ENCODE measurements at places on chromosomes 4 and X.

- DNase-seq = peak; percentile 51
These were observed 174.1 kb downstream of the RBMX2 start for GRCh38 chrX:130575831-130576389.

- DNase-seq = no peak
These were observed 39.3 kb downstream of the NSUN7 start for GRCh38 chr4:40789031-40789430.

GRCh38 chr4:147378780-147379179 lies 102.1 kb upstream of the EDNRA start:
- DNase-seq = no peak

DNA sequence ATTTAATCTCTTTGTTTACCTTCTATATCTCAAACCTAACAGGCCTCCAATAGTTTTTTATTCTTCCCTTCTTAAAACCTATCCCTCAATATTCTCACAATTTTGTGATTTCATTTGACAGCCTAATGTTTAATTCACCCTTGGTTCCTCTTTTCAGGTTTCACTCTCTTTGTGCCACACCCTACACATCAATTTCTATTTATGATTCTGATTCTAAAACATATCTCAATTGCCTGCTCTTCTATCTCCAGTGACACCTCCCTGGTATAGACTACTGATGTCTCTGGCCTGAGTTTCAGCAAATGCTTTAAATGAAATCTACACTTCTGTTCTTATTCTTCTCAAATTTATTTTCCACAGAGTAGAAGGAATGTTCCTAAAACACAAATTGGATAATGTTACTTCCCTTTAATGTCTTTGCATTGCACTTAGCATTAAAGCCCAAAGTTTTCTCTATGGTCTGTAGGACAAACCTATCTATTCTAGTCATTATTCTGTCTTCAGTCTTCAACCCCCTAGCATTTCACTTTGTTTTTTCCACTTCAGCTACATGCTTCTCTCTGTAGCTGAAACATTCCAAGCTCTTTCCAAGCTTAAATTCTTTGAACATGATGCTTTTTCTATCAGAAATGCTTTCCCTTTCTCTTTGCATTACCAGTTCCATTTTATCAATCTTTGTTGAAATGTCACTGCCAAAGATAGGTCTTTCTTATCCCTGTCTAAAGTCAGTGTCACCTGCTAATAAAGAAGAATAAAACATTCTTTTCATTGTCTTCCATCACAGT lies 622.0 kb downstream of the CENPC start:
- no peak for DNase-seq

DNA sequence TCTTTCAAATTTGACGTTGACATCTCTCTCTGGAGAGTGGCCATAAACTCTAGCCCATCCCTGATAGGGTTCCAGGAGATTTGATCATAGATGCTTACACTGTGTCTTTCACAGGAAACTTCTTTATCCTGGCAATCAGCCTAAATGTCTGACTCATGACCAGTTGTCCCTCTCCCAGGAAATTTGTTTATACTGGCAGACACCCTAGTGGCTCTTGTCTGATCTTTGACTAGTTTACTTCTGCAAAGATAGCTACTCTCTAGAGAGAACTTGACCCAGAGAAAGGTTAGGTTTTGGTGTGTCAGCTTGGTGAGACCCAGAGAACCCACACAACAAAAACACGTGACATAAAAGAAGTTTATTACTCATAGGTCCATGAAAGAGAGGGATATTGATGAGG lies 509.8 kb downstream of the CENPC start:
- no peak for DNase-seq

- no peak for DNase-seq
These were observed 630.1 kb downstream of the STIM2 start for GRCh38 chr4:27490766-27491165.

DNA sequence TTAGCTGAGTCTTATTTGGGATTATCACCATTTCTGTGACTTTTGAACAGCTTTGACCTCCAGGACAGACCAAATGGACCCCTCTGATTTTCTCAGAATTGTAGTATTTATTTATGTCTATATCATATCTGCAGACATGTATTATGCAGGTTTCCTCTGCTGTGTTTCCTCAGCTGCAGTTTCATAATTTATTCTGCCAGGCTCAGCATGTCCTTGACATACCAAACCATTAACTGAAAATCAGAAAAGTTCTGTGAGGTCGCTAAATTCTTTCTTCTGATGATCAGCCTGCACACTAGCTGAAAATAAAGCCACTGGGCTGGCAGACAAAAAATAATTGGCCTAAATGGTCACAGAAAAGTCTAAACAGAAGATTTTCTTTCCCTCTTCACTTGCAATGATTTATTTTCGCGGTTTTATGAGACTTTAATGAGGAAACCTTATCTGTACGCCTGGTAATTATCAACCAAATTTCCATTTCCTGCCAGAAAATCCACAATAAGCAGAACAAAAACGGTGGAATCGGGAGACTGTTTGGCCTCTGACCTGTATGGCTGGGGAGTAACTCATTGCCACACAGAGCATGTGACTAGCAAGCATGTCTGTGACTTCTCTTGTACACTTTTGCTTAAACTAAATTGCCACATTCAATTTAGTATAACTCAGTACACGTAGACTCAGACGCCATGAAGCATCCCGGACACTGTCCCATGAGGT lies 150.9 kb downstream of the ENPP6 start:
- no peak for DNase-seq

- DNase-seq = no peak
These were observed 349.2 kb downstream of the IQCM start for GRCh38 chr4:149466446-149466845.

DNA sequence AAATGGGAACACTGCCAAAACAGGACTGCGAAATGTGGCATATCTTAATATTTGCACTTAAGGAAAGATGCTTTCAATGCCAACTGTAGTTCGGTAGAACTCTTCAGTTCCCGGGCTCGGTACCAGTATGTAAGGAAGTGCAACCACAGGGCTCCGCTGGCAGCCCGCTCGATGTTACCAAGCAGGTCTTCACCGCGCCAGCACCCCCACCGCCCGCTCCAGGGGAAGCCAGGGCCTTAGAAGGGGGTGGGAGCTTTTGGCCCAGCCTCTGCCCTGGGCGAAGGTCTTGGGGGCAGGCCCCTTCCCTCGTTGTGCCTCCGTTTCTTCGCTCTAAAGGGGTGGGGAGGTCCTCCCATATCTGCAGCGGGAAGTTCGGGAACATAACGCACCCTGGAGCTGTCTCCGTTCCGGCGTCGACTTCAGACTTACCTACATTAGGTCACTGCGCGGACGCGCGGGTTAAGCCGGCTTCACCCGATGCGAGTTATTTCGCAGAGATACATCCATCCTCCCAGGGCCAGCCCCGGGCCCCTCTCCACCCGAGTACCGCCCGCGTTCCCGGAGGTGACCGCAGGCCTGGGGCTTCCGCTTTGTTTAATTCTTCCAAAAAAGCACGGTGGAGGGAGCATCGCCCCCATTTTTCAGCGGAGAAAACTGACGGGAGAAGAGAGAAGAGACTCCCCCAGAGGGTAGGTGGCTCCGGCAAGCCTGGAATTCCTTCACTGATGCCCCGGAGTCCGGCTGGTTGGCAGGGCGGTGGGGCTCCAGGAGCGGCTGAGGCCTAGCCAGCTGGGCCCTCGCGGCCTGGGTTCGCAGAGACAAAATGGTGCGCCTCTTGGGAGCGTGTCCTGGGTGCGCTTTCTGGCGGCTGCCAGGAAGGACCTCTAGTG lies 1.0 kb upstream of the HMX1 start:
- DNase-seq = no peak

- DNase-seq = no peak
These were observed 42.0 kb downstream of the PHKA2 start for GRCh38 chrX:18941896-18942295.

- DNase-seq = no peak
These were observed 22.2 kb downstream of the PDGFC start for GRCh38 chr4:156949373-156949814.

DNA sequence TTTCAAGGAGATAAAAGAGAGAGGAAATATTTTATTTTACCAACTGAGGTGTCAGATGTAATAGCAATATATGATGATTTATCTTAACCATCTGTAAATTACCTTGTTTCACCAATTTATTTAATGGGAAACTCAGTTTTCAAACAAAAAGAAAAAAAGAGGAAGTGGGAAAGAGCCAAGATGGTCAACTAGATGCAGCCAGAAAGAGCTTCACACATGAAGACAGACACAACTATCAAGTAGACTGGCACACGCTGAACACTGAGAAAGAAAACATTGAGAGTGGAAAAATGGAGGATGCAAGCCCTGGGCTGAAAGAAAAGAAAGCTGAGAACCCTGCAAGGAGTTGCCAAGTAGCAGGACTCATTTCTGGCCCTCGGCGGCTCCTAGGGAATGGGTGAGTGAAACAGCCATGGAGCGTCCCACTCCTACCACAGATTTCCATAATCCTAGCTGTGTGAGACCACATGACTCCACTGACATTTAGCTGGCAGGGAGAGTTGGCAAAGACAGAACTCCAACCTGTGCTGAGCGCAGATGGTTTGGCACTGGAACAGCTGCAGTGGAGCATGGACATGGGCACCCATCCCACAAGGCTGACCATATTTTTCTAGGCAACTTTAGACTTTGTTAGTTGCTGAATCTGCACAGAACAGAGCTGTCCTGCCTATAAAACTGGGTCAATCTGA lies 409.3 kb downstream of the FAM47B start:
- DNase-seq = no peak

DNA sequence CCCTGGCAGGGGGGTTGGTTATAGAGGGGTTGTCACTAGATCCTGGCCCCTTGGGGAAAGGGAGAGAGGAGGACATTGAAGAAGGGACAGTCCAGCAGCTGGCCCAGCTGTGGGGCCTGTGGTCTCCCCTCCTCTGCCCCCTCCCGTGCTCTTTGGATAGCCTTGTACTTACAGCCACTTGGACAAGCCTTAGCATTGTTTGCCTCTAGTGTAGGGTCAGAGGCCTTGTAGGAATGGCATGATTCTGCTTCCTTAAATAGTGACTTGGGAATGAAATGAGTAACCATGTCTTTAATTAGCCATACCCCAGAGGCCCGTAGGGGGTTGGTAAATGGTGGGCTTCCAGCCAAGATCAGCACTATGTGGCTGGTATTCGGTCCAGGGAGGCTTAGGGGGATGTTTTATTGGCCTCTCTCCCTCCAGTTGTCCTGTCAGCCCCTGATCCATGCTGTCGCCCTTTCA lies 230.6 kb downstream of the PTTG2 start:
- DNase-seq = no peak

- DNase-seq = no peak
These were observed 5.2 kb downstream of the APLN start for GRCh38 chrX:129649268-129650182.

DNA sequence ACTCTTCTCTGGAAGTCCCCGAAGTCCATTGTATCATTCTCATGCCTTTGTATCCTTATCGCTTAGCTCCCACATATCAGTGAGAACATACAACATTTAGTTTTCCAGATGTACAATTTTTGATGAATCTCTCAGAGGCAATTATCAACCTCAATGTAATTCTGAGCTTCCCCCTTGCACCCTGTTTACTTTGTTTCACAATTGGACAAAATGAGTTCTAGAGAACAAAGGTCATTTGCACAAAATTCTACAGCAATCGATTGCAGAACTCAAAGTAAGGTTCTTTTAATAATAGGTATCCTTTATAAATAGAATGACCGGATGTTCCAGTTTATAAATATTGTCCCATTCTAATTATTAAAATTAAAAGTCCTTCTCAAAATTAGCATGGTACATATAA lies 79.3 kb downstream of the SLC16A2 start:
- DNase-seq = no peak

DNA sequence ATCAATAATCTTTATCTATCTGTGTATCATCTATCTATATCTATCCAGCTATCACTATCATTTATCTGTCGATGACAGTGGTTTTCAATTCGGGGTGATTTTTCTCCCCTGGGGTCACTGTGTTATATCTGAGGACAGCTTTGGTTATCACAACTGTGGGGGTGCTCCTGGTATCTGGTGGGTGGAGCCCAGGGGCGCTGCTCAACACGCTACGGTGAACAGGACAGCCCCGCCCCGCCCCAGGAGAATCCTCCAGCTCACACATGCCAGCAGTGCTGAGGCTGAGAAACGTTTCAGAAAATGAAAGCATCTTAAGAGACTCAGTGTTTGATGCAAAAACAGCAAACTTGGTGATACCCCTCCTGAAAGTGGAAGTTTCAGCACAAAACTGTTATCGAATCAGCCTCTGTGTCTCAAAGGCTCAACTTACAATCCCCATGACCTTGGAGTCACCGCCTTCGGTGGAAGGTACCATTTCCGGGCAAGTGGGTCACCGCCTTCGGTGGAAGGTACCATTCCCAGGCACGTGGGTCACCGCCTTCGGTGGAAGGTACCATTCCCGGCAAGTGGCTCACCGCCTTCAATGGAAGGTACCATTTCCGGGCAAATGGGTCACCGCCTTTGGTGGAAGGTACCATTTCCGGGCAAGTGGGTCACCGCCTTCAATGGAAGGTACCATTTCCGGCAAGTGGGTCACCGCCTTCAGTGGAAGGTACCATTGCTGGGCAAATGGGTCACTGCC lies 315.3 kb downstream of the DHRSX start:
- peak; percentile 1 for DNase-seq

DNA sequence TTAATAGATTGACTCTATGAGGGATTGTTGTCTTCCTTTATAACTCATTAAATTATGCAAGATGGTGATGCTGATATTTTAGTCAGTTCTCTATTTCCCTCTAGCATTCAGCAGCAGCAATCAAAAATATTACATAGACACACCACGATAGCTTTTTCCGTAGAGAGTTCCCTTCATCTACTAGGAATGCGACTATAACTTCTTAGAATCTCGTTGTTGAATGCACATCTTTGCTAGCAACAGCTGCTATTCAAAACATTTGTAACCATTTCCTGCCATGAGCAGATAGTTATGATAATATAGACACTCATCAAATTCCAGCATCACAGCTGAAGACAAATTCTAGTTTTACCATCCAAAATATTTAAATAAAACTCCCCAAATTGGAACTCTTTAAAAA lies 147.4 kb upstream of the FGF13 start:
- DNase-seq = no peak

- no peak for DNase-seq
These were observed 436.5 kb downstream of the RAB28 start for GRCh38 chr4:13047591-13047990.

DNA sequence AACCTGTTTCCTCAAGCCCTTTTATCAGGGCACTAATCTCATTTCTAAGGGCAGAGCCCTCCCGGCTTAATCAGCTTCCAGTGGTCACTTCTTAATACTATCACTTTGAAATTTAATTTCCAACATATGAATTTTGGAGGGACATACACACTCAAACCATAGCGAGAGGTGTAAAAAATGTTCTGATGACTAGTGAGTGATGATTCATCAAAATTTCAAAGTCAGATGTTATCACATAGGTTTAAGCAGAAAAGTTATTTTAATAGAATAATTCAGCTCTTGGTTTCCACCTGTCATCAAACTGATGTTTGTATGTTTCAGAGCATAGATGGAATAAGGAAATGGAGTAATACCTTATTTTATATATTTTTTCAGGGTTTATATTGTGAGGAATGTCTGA lies 161.9 kb downstream of the TLL1 start:
- DNase-seq = no peak

GRCh38 chr4:48556268-48556667 lies 66.2 kb downstream of the ZAR1 start:
- DNase-seq = no peak

- no peak for DNase-seq
These were observed 6.0 kb downstream of the SAT1 start for GRCh38 chrX:23788946-23789345.

GRCh38 chrX:48278958-48279357 lies 23.8 kb downstream of the SSX1 start:
- peak; percentile 50 for DNase-seq

- DNase-seq = no peak
These were observed 210.1 kb upstream of the FAT4 start for GRCh38 chr4:125104616-125105015.
